ENCODE measurements at places on chromosomes 3 and 15. TPM values are rescaled to one million over a fixed set of nuclear protein-coding genes. Genes with fewer than 3 reads are reported as not detected.

The ISLR gene
- total RNA-seq, result 29.4 TPM

The GOLGA8G gene
- total RNA-seq, result not detected

DNA sequence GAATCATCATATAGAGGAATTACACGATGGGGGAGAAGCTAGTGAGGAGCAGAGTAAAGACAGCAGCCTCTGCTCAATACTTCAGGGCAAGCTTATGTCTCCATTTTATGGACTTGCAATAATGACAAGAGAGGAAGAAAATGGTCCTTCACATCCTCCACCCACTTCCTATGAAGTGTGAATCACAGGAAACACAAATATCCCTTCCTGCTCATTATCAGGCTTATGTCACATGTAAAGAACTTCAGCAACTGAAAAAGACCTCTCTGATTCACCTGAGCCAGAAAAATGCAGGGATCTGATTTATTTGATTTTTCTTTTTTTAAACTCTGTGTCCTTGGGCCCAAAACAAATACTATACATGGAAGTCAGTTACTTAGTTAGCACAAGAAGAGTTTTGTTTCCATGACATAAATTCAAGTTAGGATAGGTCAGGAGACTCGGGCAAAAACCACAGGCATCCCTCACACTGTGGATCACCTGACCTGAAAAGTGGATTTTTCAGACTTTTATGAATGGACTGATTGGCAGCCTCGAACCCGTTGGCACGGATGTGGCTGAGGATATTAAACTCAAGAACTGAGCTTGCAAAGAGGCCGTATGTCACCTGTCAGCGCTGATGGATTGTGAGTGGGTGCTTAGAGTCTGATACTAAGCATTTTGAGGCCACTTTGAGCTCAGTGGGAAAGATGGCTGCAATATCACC lies 620.8 kb upstream of the MDFIC2 start:
- H3K4me3 ChIP-seq, result no peak overlapping the region
- H3K36me3 ChIP-seq, result no peaks in the 10 kb centered on the region
- no peak overlapping the region for H3K27ac ChIP-seq
- no peaks in the 10 kb centered on the region for H3K27me3 ChIP-seq
- no peaks in the 10 kb centered on the region for H3K4me1 ChIP-seq
- no peak for DNase-seq

DNA sequence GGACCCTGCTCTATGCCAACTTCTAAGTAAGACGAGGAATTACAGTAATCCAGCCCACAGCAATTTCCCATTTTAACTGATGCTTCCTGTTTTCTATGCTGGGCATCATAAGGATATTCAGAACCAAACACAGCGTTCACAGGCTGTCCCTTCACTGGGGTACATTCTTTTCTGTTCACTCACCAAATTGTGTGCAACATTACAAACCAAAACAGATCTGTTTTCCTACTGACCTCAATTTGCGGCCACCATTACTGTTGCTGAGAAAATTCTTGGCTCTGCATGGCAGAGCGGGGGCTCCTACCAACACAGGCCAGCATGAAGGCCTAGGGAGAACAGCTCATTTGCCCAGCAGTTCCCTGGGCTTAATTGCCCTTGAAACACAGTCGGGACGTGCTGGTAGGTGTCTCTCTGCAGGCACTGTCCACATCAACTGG lies 76.5 kb downstream of the MYO1E start:
- H3K27ac ChIP-seq, result no peak overlapping the region
- H3K4me3 ChIP-seq, result no peak overlapping the region
- H3K36me3 ChIP-seq, result no peaks in the 10 kb centered on the region
- H3K27me3 ChIP-seq, result no peaks in the 10 kb centered on the region
- DNase-seq, result no peak
- H3K4me1 ChIP-seq, result no peaks in the 10 kb centered on the region

- no peak overlapping the region for H3K27ac ChIP-seq
- H3K27me3 ChIP-seq, result no peaks in the 10 kb centered on the region
- no peak overlapping the region for H3K4me3 ChIP-seq
These were observed 405.1 kb upstream of the MCTP2 start for GRCh38 chr15:93826293-93826692.

DNA sequence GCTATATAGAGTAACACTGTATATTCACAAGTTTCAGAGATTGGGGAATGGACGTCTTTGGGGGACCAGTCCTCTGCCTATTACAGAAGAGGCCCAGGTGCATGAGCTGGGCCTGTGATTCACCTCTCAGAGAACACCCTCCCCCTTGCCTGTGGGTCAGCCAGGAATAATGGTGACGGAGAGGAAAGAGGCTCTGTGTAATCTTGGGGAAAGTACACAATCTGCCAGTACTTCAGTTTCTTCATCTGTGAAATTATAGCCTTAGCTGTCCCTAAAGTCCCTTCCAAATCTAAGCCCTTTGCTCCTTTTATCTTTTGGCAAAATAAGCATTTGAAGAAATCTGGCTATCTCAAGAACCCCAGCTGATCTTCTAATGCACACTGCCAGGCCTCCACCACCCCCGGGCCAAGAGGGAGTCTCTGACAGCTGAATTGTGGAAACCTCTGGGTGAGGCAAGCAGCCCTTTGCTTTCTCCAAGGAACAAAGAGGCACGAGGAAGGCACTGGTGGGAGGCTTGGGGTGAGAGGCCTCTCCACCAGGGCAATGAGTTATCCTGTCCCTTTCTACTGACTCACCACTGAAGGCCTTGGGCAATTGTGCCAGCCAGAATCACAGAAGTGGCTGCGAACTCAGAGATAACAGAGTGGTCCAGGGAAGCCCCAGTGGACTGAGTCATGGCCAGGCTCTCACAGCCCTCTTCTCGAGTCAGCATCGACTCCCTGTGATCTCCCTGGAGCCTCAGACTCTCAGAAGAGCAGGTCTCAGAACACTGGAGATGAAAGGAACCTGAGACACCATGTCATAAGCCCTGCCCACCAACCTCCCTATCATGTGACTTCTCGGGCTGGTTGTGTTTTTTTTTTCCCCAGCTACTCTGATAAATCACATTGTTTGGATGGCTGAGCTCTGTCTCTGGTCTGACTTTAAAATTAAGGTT lies 31.8 kb downstream of the CCNL1 start:
- no peaks in the 10 kb centered on the region for H3K36me3 ChIP-seq
- H3K27ac ChIP-seq, result peak overlapping the region; percentile 86
- no peak overlapping the region for H3K4me3 ChIP-seq
- no peak for DNase-seq

- no peaks in the 10 kb centered on the region for H3K27me3 ChIP-seq
- H3K4me3 ChIP-seq, result no peak overlapping the region
- no peak for DNase-seq
- no peaks in the 10 kb centered on the region for H3K36me3 ChIP-seq
- no peak overlapping the region for H3K27ac ChIP-seq
- H3K4me1 ChIP-seq, result no peaks in the 10 kb centered on the region
These were observed 153.8 kb downstream of the SPATA16 start for GRCh38 chr3:172987273-172987672.

- peaks cover 20% of the 10 kb centered on the region for H3K4me1 ChIP-seq
- no peak overlapping the region for H3K4me3 ChIP-seq
- H3K27me3 ChIP-seq, result no peaks in the 10 kb centered on the region
- no peak for DNase-seq
These were observed 4.3 kb downstream of the ATP6V1A start for GRCh38 chr3:113751141-113751540.

- DNase-seq, result peak; percentile 65
- no peak overlapping the region for H3K27ac ChIP-seq
- H3K4me3 ChIP-seq, result no peak overlapping the region
- no peaks in the 10 kb centered on the region for H3K27me3 ChIP-seq
These were observed 99.9 kb downstream of the TLE3 start for GRCh38 chr15:69997813-69998212.

GRCh38 chr3:38021196-38021595 lies 8.2 kb downstream of the PLCD1 start:
- peaks cover 6% of the 10 kb centered on the region for H3K4me1 ChIP-seq
- H3K4me3 ChIP-seq, result no peak overlapping the region
- no peaks in the 10 kb centered on the region for H3K36me3 ChIP-seq
- H3K27me3 ChIP-seq, result no peaks in the 10 kb centered on the region
- H3K27ac ChIP-seq, result no peak overlapping the region

DNA sequence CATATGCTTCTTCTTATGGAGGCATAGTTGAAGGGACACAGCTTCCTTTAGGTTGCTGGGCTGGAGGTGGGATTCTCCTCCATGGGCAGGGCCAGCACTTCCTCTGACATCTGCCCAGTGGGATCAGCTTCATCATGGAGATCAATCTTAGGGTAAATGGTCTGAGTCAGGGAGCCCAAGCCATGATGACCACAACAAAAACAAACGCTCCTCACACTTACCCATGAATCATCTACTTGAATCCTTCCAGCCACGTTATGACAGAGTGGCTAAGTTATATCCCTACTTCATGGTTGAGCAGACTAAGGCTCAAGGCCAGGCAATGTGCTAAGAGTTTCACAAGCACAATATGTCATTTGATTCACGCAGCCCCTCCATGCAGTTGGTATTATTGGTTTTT lies 87.2 kb upstream of the NMNAT3 start:
- H3K27ac ChIP-seq, result no peak overlapping the region
- no peak overlapping the region for H3K4me3 ChIP-seq
- no peaks in the 10 kb centered on the region for H3K36me3 ChIP-seq
- no peaks in the 10 kb centered on the region for H3K27me3 ChIP-seq
- no peak for DNase-seq

DNA sequence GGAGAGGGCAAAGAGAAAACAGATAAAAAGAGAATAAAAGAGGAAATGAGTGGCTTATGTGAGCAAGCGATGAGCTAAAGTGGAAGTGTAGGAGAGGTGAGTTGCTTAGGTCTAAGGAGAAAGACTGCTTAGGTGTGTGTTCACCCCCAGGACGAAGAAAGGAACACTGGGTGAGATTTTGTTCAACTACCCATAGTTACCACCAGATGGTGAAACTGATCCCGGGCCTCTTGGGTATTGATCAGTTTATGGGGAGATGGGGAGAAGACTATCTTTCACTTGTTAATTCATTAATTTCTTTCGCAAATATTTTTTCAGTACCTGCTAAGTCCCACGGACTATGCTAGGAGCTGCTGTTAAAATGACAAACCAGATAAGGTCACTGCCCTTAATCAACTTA lies 33.9 kb downstream of the GAP43 start:
- H3K36me3 ChIP-seq, result no peaks in the 10 kb centered on the region
- H3K27ac ChIP-seq, result no peak overlapping the region
- H3K27me3 ChIP-seq, result no peaks in the 10 kb centered on the region
- no peak for DNase-seq
- no peak overlapping the region for H3K4me3 ChIP-seq

- H3K36me3 ChIP-seq, result no peaks in the 10 kb centered on the region
- H3K27ac ChIP-seq, result no peak overlapping the region
- H3K27me3 ChIP-seq, result no peaks in the 10 kb centered on the region
- no peaks in the 10 kb centered on the region for H3K4me1 ChIP-seq
These were observed 73.5 kb upstream of the ALDH1A3 start for GRCh38 chr15:100806157-100806556.

- H3K36me3 ChIP-seq, result no peaks in the 10 kb centered on the region
- no peak overlapping the region for H3K4me3 ChIP-seq
- H3K27ac ChIP-seq, result no peak overlapping the region
- no peaks in the 10 kb centered on the region for H3K4me1 ChIP-seq
- DNase-seq, result peak; percentile 46
These were observed 33.5 kb upstream of the MKRN3 start for GRCh38 chr15:23532024-23532423.

DNA sequence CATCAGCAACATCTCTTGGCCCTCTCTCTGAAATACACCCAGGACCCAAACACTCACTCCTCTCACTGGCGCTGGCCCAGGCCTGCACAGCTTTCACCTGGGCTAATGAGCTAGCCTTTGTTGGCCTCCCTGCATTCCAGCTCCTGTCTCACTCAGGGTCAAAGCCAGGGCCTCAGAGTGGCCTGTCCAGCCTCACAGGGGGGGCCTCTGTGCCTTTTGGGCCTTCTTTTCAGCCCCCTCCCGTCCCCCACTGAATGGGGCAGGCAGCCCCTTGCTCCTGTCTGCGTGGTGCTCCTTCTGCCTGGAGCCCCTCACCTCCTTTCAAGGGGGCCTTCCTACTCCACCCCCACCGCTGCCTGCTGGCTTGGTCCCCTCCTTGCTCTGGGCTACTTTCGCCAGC lies 59.0 kb upstream of the PRR23E start:
- H3K36me3 ChIP-seq, result no peaks in the 10 kb centered on the region
- no peak overlapping the region for H3K27ac ChIP-seq
- no peaks in the 10 kb centered on the region for H3K4me1 ChIP-seq
- H3K4me3 ChIP-seq, result no peak overlapping the region
- no peak for DNase-seq

Measured in pancreas (tissue), 10 donors.